ENCODE measurements at places on chromosomes 5 and 9. TPM values are rescaled to one million over a fixed set of nuclear protein-coding genes. Genes with fewer than 3 reads are reported as not detected.

The ACTBL2 gene
- total RNA-seq = not detected

The PCDHGA3 gene
- total RNA-seq = 4.6 TPM

The ELP1 gene
- 43.4 TPM for total RNA-seq

The ANKRD18A gene
- 0.95 TPM for total RNA-seq

The IL9 gene
- total RNA-seq = not detected

The SLC36A3 gene
- total RNA-seq = not detected

The ACTL7A gene
- total RNA-seq = not detected

DNA sequence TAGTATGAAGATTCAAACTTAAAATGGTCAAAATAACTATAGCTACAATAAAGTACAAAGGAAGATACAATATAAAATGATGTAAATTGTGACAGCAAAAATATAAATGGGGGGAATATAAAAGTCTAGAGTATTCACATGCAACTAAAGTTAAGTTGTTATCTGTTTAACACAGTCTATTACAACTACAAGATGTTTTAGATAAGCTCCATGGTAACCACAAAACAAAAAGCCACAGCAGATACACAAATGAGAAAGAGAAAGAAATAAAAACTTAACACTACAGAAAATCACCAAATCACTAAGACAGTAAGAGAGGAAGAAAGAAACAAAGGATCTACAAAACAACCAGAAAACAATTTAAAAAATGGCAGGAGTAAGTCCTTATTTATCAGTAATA lies 17.0 kb upstream of the SH3TC2 start:
- no peak for DNase-seq

DNA sequence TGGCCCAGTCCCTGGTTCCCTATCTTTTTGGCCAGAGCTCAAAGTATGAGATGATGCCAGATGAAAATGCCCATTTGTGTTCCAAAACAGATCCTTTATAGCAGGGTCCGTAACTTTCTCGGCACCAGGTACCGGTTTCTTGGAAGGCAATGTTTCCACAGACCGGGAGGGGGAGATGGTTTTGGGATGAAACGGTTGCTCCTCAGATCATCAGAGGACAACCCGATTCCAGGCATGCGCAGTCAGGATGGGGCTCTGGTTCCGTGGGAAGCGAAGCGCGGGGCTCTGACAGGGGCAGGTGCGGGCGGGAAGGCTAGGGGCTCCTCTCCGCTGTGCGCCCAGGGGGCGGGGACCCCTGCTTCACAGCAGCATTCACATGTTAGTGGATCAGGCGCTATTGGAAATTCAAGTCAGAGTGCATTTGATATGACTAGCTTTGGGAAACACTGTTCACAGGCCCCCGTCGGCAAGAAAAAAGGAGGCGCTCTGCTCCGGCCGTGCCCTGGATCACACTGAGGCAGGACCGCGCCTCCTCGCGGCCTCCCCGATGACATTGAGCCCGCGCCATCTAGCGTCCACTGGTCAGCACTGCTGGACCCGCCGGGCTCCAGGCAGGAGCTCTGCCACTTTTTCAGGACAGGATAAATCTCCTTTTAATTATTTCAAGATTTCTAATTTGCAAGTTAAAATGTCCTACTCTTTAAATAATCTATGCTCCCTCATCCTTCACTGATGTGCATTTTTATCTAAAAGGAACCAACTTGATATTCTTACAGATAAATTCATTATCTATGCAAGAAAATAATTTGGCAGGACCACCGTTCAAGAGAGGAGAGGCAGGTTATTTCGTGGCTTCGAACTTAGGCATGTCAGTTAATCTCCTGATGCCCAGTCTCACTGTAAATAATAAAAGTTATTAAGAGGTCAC lies 190.0 kb downstream of the FANCC start:
- DNase-seq = no peak

- DNase-seq = no peak
These were observed 47.6 kb downstream of the KLHL3 start for GRCh38 chr5:137688210-137688840.

- DNase-seq = no peak
These were observed 457.3 kb downstream of the DMAC1 start for GRCh38 chr9:7342229-7342628.

DNA sequence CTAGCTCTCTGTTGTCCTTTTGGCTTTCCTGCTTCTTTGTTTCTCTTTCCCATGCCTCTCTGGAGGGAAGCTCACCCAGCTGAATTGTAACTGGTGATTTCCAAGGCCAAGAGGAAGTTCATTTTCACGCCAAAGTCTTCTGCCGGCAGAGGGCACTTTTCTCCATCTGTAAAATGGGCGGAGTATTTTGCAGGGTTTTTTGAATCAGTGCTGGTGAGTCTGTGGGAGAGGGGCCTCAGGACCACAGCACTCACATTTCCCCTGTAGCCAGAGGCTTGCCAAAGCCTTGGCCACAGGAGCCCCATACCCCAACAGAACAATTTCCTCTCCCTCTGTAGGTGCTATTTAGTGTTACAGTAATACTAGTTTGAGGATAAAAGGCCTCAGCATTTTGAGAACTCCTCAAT lies 42.3 kb upstream of the MATR3 start:
- DNase-seq = no peak

DNA sequence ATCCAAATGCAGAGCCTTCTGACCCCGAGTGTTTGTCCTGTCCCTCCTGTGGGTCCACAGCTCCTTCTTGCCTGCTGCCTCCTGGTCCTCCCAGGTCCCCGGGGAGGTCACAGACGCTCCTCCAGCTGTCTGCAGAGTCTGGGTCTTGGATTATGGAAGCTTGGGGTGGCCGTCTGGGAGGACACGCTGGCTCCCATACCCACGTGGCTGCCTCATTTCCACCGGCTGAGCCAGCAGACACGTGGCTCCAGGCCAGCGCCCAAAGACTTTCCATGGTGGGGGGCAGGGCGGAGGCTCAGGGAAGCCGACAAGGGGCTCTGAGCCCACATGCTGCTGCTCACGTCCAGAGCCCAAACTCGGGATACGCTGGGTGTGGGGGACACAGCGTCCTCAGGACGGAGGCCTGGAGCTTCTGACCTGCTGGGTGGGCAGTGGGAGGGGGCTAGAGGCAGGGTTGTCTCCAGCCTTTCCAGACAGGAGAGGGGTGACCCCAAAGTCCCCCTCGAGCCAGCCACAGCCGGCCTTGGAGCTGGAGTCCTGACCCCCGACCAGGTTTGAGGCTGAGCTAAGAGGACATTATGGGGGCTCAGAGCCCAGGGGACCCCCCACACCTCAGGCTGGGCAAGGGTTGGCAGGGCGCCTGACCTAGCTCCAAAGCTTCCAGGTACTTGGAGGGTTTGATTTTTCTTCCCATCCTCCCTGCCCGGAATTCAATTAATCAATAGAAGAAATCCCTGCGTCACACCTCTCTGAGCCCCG lies 24.2 kb upstream of the RNU6ATAC start:
- DNase-seq = no peak

DNA sequence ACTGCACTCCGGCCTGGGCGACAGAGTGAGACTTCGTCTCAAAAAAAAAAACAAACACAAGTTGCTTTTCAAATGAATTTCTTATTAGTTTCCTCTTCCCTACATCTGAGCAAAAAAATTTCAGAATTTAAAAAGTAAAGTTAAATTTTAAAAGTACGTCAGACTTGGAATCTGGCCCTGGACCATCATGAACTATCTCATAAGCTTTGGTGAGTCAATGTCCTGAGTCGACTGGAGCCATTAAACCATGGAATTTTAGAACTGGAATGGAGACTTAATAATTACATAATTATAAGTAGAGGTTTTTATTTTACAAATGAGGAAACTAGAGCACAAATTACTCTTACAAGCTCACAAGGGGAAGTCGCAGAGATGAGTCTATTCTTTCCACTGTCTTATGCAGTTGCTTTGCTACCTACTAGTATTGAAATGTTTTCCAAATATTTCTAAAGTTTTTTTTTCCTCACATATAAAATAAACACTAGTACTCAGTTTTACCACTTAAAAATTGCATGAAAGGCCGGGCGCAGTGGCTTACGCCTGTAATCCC lies 98.0 kb upstream of the ZNF608 start:
- DNase-seq = no peak

DNA sequence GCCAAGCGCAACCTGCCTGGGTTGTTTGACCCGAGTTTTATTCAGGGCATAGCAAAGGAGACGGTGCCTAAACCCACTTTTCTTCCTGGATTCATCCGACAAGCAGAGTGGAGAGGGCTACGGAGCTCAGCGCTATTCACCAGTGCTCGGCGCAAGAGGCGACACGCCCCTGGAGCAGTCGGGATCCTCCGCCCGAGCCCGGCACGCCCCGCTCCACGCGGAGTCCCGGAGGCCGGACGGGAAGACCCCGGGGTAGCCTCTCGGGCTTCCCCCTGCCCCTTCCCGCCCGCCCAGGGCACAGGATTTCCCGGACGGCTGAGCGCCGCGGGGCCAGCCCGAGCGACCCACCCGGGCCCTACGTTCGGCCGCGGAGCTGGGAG lies 427 bp downstream of the SERINC5 start:
- no peak for DNase-seq

- DNase-seq = no peak
These were observed 173.4 kb downstream of the PPP2R2B start for GRCh38 chr5:146704949-146705665.

DNA sequence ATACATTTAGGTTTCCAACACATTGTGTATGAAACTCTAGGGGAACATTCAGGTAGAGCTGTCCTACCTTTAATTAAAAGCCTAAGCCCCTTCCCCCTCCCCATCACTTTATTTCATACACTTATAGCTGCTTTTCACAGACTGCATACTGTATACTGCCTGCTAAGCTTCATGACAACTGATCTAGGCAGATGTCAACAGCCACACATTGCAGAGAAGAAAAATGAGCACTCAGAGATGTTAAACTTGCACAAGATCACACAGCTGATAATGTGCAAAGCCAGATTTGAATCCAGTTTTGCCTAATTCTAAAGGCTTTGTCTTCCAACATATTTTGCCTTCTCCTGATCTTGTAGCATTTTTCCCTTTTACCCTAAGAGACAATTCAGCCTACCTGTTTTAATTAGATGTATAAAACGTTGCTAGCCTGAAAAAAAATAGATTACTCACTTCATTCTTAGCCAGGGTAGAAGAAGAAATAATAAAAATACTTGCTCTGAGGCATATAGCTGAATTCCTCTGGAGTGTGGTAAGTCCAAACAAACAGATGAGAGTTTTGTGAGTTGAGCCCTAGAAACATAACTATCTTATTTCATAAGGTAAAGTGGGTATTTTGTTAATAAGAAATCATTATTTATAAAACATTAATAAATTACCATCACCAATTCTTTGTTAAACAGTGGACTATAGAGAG lies 56.9 kb upstream of the CAST start:
- no peak for DNase-seq

DNA sequence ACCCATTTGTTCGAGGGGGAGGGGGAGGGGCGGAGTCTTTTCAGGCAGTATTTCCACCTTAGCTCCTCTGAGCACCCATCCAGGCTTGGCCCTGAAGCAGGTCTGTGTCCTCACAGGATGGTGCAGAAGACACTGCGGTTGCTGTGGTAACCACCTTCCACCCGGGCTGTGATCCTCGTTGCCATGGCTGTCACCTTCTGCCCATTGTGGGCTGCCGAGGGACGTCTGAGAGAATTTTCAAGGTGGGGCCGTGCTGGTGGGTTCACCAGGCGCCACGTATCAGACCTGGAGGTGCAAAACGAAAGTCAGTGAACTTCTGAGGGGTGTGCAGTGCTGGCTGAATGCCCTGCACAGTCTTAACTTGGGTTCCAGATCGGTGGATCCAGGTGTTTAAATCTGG lies 26.7 kb downstream of the POLR1E start:
- DNase-seq = no peak

- no peak for DNase-seq
These were observed 252.3 kb downstream of the PBX3 start for GRCh38 chr9:125999504-125999881.

- DNase-seq = no peak
These were observed 129.6 kb upstream of the PRLR start for GRCh38 chr5:35359859-35360258.

DNA sequence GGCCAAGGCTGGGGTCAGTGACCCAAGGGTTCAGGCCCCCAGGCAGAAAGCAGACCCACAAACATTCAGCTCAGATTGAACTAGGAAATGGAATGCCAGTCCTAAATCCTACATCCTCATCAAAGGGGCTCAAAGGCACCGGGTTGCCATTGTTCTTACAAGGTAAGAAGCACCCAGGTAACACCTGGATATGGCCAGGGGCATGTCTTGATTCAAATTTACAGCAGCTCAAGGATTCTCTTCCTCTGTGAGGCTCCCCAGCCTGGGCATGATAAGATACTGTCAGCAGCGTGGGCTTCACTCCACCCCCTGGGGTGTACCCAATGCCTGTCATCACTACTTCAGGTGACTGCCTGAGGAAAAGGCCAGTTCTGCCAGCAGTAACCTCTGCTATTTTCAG lies 92.1 kb upstream of the FSTL4 start:
- no peak for DNase-seq

DNA sequence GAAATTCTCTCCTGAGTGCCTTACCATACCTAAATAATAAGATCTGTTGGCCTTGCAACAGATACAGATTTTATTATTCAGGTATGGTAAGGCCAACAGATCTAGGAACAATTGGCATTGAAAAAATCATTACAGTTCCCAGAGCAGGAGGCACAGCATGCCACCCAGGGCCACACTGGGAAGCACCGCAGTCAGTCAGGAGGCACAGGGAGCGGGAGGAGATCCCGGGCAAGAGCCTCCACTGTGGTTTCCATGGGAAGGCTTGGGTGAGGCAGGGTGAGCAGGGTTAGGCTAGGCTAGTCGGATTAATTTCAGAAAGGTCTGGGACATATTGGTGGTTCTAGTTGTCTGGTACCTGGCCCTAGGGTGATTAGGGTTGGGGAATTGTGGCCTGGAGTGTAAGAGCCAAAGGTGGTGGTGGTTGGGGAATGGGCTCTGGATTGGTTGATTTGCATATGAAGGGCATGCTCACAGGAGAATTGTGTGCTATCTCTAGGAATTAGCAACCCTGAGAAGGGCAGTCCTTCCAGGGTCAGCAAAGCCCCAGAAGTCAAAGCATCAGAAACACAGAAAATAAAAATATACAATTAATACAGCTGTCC lies 111.4 kb downstream of the PDE8B start:
- no peak for DNase-seq

DNA sequence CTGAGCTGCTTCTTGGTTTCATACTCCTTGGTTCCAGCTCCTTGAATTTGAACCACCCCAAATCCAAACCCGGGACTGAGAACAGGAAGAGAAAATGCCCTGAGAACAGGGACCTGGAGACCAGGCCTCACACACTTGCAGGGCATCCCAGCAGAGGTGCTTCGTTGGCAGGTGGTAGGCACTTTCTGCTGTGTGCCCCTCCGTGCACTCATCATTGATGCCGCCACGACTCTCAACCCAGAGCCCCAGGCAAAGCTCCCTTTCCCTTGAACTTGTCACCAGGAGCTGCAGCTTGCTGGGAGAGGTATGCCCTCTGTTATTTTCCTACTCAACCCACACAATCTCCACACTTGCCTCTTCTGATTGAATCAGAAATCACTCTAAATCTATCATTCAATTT lies 217.8 kb upstream of the IRX1 start:
- DNase-seq = no peak

DNA sequence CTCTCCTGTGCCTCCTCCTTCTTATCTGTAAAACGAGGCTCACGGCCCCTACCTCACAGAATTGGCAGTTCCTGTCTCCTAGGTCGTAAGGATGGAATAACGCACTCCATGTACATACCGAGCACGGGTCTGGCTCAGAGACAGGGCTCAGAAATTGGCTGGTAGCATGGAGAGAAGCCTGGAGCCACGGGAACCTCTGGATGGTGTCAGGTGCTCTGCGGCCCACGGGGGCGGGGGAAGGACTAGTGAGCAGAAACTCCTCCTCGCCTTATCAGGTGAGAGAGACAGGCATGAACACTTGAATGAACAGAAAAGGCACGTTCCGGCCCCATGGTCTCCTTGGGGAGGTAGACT lies 15.4 kb upstream of the C5orf47 start:
- DNase-seq = peak; percentile 7
